ENCODE measurements at places on chromosomes 7 and 10.

DNA sequence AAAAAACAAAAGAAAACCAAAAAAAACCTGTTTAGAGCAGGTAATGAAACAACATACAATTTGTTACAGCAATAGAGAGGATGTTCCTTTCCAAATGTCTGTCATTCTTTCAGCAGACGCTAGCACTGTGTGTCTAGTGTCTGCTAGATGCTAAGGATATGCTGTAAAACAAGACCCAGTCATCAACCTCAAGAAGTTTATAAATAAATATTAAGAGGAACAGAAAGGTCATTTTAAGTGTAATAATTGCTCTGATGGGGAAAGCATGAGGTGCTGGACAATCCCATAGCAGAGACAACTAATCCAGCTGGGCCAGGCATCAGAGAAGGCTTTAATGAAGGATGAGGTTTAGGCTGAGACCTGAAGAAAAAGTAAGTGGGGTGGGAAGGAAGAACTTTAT, 23.3 kb upstream of the ASCC1 start:
- DNase-seq = no peak

DNA sequence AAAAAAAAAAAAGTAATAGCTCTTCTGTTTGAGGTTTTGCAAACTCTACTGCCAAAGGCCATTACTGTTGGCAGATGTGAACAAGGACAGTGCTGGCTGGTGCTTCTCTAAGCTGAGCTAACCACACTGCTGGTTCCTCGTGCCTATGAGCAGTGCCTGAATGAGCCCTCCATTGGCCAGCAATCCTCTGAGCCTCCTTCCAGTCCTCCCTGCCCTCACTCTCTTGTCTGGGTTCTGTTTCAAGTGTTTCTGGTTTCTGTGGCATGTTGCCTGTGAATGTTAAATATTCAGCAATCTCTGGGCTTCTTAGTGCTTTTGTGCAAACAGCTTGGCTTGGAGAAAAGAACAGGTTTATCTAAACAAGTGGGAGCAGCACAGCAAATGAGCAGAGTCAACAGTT, 161.3 kb upstream of the AUTS2 start:
- DNase-seq = no peak

DNA sequence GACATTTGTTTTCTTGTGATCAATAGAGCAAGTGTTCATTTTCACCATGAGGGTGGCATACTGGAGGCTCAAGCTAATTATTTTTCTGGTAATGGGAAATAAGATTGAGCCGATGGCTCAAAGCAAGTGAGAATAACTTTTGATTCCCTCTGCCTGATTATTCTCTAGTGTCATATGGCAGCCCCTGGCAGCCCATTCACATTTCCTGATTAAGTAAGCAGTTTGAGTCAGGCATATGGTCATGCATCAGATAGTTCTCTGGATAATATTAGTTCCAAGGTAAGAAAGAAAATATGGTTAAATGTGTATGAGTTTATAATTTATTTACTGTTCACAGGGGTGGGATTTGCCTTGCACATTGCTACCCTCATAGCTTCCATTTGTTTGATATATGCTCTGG, 109.2 kb downstream of the DYNC1I1 start:
- no peak for DNase-seq

- no peak for DNase-seq
Measured at GRCh38 chr10:14396411-14397048, 65.8 kb upstream of the FRMD4A start.

- DNase-seq = no peak
Measured at GRCh38 chr10:49010295-49010694, 70.7 kb upstream of the LRRC18 start.

- no peak for DNase-seq
Measured at GRCh38 chr7:99440195-99440594, 1.5 kb downstream of the CPSF4 start.

All from activated CD4-positive, alpha-beta T cell treated with anti-CD3 and anti-CD28 coated beads for 48 hours (primary cell).